Esophagus muscularis mucosa (tissue), 4 donors: ENCODE measurements at places on chromosomes 1 and 21. TPM values are rescaled to one million over a fixed set of nuclear protein-coding genes. Genes with fewer than 3 reads are reported as not detected.

DNA sequence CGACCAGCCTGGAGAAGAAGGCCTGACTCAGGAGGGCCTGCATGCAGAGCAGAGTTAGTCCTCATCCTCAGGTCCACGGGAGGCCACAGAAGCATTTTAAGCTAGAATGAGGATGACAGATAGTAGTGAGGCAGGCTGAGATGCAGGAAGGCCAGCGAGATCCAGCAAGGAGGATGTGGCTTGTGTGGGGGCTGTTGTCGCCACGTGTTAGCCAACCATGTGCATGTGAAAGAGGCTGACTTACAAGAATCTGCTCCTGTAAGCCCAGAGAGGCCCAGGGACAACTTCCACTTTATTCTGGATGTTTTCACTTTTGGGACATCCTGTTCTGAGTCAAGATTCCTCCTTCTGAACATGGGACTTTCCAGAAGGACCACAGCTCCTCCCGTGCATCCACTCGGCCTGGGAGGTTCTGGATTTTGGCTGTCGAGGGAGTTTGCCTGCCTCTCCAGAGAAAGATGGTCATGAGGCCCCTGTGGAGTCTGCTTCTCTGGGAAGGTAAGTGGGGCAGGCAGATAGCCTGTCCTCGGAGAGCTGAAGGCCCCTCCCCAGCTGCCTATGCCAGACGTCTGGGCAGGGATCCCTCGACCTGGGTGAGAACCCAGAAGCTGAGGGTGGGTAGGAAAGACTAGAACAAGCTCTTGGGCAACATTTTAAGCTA, at the start of gene SLAMF8:
TSS of gene SLAMF8 (plus strand) at position 433 of the 661 bp plus-strand sequence. CDS start at position 459, 26 bp downstream.
- no peak for DNase-seq

- no peak for DNase-seq
Measured at GRCh38 chr1:201363467-201363866, 14.0 kb downstream of the TNNT2 start.

- DNase-seq: no peak
Measured at GRCh38 chr1:159890390-159890789, 9.6 kb downstream of the CFAP45 start.

DNA sequence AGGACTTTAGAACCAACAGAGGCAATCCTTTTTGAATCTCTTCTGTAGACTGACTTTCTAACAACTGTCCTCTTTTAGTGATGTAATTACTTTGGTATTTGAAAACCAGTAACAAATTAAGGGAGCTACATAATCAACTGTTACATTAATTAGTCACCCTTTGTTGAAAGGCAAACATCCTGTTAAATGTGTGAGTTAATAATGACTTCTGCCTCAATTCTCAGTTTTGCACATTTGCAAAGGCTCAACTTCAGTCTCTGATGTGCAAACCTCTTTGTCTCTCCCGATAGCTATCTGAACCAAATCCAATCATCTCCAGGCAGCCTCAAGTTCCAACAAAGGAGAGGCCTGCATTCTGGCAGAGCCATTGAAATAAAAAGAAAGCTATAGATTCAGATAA, 135.4 kb upstream of the C8B start:
- no peak for DNase-seq

GRCh38 chr1:172107316-172107975, 266.1 kb downstream of the DNM3 start:
- DNase-seq: no peak

The SPEN gene
- total RNA-seq: 48.4 TPM
